ENCODE measurements at places on chromosomes 6 and 20. TPM values are rescaled to one million over a fixed set of nuclear protein-coding genes. Genes with fewer than 3 reads are reported as not detected.

The ZNF311 gene
- total RNA-seq, result 3.7 TPM

The SOX18 gene
- 0.81 TPM for total RNA-seq

The ARMH2 gene
- not detected for total RNA-seq

The ANKRD66 gene
- total RNA-seq, result not detected

The TMC2 gene
- not detected for total RNA-seq

The PARD6B gene
- 37.5 TPM for total RNA-seq

The RAET1G gene
- total RNA-seq, result not detected

The EFCAB8 gene
- 0.55 TPM for total RNA-seq

The HTR1E gene
- total RNA-seq, result 0.09 TPM

The POU5F1 gene
- total RNA-seq, result 2,735 TPM

The TINAG gene
- not detected for total RNA-seq

The FAM217A gene
- total RNA-seq, result not detected

The WFDC12 gene
- not detected for total RNA-seq

The ATP6V1G2 gene
- 2.7 TPM for total RNA-seq

The GRIK2 gene
- total RNA-seq, result 6.0 TPM

The VGLL2 gene
- total RNA-seq, result not detected

The PSORS1C2 gene
- 0.78 TPM for total RNA-seq

The RPS6KA2 gene
- 19.2 TPM for total RNA-seq

The ZNF334 gene
- total RNA-seq, result 18.7 TPM

The AKAP12 gene
- 65.0 TPM for total RNA-seq

The SLC22A16 gene
- total RNA-seq, result 0.34 TPM

The RBBP8NL gene
- total RNA-seq, result 1.4 TPM

The HRH3 gene
- 2.9 TPM for total RNA-seq

The SRMS gene
- total RNA-seq, result 0.46 TPM

The COL9A3 gene
- total RNA-seq, result 123 TPM

The GTSF1L gene
- not detected for total RNA-seq

The SIRPA gene
- 5.9 TPM for total RNA-seq

The PTCHD4 gene
- total RNA-seq, result 1.6 TPM

The KHDRBS2 gene
- 0.76 TPM for total RNA-seq

The GPRC6A gene
- 0.17 TPM for total RNA-seq

The NRSN1 gene
- not detected for total RNA-seq

The SPTLC3 gene
- 0.13 TPM for total RNA-seq

The RWDD2A gene
- total RNA-seq, result 5.2 TPM

The KIF6 gene
- 0.53 TPM for total RNA-seq

The FGD2 gene
- 0.44 TPM for total RNA-seq

The TRIM10 gene
- 0.22 TPM for total RNA-seq

The SYNDIG1 gene
- total RNA-seq, result 5.0 TPM

The WFDC10B gene
- total RNA-seq, result 0.42 TPM

The FERMT1 gene
- total RNA-seq, result 17.6 TPM

The FBXL4 gene
- total RNA-seq, result 10.3 TPM

The MARCKS gene
- total RNA-seq, result 126 TPM

The OXT gene
- total RNA-seq, result not detected

The GTF3C6 gene
- total RNA-seq, result 69.0 TPM

The PROCR gene
- 22.2 TPM for total RNA-seq

The OR2J2 gene
- total RNA-seq, result not detected

The PPP1R10 gene
- total RNA-seq, result 85.5 TPM

The SLC17A3 gene
- not detected for total RNA-seq
